ENCODE measurements at places on chromosomes 1 and 21. TPM values are rescaled to one million over a fixed set of nuclear protein-coding genes. Genes with fewer than 3 reads are reported as not detected.

- no peak for DNase-seq
Observed at GRCh38 chr1:183002797-183003196, 20.4 kb upstream of the LAMC1 start.

- DNase-seq, result no peak
Observed at GRCh38 chr1:30311749-30312148, 411.6 kb downstream of the MATN1 start.

DNA sequence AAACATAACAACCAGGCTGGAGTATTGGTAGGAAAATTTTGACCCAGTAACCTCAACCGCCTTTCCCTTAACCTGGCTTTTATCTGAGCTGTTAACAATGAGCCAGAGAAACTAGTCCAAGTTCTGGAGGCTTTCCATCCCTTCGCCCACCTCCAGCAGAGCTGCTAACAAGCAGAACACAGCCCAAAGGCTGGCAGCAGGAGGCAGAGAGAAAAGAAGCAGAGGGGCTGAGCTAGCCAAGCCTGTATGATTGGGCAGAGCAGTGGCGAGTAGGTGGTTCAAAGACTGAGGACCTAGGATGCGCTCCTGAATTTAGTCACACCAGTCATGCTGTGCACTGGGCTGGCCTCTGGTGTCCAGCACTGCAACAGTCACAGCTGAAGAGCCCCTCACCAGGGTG, 123.0 kb downstream of the TNR start:
- no peak for DNase-seq

The SLC45A3 gene
- total RNA-seq, result 0.90 TPM

- DNase-seq, result peak; percentile 9
Observed at GRCh38 chr1:210259561-210259960, 27.0 kb downstream of the SERTAD4 start.

The EDARADD gene
- total RNA-seq, result 1.2 TPM

- DNase-seq, result no peak
Observed at GRCh38 chr1:41720861-41721410, 197.8 kb downstream of the HIVEP3 start.

The KCNN3 gene
- 0.21 TPM for total RNA-seq

DNA sequence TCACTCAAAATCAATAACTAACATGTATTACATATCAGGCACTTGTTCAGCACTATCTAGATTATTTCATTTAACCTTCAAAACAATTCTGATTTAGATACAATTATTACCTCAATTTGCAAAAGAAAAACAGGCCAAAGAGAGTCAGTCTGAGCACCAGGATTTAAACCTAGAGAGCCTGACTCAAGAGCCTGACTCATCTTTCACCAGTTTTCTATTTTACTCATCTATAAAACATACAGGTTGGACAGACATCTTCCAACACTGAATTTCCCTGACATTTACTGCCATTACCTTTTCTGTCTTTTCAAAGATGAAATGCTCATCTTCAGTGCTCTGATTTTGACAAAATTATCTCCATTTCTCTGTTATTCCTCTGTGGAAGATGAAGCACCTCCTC, 116.5 kb downstream of the MRPL39 start:
- no peak for DNase-seq

The OR2L3 gene
- 1.1 TPM for total RNA-seq

- no peak for DNase-seq
Observed at GRCh38 chr1:145716641-145717345, 2.5 kb upstream of the CD160 start.

The CAMK1G gene
- not detected for total RNA-seq

The RCAN3 gene
- total RNA-seq, result 14.0 TPM

- no peak for DNase-seq
Observed at GRCh38 chr1:62601457-62601856, 4.1 kb downstream of the ANGPTL3 start.

- DNase-seq, result no peak
Observed at GRCh38 chr1:160733898-160734297, 5.1 kb upstream of the SLAMF7 start.

The SWT1 gene
- 8.2 TPM for total RNA-seq

The SLAMF8 gene
- total RNA-seq, result 2.7 TPM
